ENCODE measurements at places on chromosomes 6 and 20.

GRCh38 chr20:32091888-32092346, 17.6 kb upstream of the TM9SF4 start:
- peak; percentile 53 for DNase-seq

DNA sequence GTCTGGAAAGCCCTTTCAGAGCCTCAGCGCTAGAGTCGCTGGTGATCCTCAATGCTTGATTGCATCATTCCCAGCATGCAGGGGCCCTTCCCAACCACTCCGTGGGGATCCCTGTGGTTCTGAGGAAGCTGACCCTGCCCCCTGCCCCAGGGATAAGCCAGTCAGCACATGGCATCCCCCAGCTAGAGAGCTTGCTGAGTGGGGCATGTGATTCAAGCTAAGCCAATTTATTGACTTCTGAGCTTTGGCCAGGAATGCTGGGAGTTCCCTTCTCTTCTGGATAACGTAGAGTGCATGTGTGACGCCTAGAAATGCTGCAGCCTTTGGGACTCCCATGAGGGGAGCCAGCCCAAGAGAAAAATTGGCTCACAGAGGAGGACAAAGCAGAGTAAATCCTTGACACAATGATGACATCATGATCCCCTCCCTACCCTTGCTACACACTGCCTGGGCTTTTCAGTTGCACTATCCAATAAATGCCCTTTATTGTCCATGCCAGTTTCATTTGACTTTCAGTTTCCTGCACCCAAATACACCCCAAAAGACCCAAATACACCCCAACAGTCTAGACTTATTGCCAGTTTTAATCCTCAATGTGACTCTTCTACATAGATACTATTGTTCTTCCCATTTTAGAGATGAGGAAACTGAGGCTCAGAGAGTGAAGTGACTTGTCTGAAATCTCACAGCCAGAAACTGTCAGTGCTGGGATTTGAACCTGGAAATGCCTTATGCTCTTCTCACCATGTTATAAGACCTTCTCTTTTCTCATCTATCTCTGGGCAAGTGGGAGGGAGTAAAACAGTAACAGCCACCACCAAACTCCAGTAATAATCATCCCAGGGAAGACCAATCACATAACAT, 34.3 kb downstream of the KCNB1 start:
- DNase-seq, result no peak

DNA sequence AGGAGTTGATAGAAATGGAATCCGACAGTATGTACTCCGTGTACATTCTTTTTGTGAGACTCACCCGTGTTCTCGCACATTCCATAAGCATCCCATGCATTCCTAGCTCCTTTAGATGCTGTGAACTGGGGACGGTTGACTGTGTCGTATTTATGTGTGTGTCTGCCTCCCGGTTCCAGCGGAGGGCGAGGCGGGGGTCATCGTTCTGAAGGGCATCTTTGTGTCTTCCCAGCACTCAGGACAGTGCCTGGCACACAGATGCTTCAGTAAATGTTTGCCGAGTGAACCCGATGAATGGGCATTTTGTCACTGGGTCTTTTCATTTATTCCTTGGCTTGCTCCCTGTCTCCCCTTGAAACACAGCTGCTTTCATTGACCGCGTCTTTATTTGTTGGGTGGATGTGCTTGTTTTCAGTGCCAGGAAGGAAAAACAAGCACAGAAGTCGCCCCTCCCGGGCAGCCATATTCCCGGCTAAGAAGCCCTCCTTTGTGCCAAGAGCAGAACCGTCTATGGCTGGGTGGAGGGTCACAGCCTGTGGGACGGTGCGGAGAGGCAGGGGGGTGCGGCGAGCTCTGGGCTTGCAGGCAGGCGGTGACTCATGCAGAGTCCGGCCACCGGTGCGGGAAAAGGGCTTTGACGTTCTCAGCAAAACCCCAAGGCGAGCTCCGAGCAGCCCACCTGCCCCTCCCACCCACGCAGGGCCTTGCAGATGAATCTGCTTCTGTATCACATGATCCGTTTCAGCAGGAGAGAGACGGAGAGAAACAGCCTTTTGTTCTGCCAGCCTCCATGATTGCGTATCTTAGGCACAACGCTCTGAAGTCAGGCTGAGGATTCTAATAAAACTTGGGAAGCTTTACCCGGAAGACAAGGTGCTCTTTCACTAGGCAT, 11.2 kb upstream of the PSMG4 start:
- no peak for DNase-seq

- DNase-seq, result no peak
These were observed 116.7 kb upstream of the SLC24A3 start for GRCh38 chr20:19095762-19096161.

- DNase-seq, result no peak
These were observed 17.6 kb upstream of the IFNGR1 start for GRCh38 chr6:137236581-137237355.

DNA sequence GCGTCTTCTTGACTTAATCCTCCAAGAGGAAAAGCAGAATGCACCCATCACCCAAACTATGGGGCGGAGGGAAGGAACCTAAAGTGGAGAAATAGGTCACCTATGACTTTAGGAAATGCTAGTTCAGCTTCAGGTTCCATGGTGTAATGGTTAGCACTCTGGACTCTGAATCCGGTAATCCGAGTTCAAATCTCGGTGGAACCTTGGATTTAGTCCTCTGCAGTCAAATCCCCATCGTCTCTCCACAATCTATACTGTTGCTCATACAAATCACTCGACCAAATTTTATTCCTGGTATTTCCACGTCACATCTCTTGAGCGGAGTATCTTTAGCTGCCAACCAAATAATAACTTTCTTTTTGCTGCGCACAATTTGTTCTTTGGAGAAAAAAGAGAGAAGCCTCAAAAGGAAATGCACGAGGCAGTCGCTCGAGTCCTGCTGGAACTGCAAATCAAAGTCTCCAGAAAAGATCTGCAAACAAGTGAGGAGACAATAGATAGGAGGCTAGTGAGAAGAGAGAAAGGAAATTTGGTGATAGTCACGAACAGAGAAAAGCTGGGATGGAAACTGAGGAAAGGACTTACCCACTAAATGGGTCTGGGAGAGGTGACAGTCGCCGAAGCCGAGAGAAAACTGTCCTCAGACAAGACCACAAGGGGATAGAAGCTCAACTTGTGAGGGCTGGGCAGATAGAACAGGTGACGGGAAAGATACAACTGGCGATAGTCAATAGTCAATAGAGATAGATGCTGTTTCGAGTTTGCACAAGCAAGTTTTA, 16.6 kb downstream of the POM121L2 start:
- DNase-seq, result no peak

DNA sequence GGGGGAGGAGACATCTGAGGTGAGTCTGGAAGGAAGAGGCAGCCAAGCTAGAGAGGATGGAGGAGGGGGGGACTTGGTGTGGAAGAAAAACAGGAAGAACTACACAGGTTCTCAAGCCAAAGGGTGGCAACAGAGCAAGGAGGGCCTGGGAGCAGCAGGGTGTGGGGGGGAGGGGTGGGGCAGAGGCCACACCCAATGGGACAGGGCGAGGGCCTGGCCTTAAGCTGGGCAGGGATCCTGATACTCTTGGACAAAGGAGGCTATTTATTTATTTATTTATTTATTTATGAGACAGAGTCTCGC, 359.0 kb downstream of the ZFAND3 start:
- DNase-seq, result no peak

DNA sequence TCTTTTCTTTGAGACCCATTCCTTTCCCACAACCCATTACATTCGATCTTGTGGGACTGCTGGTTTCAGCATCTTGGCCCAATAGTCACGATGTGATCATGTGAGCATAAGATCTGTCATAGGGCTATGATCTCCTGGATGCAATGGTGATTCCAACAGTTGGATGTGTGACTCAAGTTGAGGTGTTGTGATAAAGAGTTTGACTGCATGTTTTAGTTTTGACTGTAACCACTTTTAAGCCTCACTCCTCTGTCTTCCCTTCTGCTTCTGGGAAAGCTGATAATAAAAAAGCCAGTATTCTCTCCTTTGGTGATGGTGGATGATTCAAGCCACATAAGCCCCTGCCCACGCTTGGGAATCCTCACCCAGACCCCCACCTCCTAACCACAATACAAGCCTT, 117.0 kb upstream of the ASCC3 start:
- DNase-seq, result no peak

GRCh38 chr20:38007526-38007925, 25.7 kb downstream of the TTI1 start:
- DNase-seq, result no peak

DNA sequence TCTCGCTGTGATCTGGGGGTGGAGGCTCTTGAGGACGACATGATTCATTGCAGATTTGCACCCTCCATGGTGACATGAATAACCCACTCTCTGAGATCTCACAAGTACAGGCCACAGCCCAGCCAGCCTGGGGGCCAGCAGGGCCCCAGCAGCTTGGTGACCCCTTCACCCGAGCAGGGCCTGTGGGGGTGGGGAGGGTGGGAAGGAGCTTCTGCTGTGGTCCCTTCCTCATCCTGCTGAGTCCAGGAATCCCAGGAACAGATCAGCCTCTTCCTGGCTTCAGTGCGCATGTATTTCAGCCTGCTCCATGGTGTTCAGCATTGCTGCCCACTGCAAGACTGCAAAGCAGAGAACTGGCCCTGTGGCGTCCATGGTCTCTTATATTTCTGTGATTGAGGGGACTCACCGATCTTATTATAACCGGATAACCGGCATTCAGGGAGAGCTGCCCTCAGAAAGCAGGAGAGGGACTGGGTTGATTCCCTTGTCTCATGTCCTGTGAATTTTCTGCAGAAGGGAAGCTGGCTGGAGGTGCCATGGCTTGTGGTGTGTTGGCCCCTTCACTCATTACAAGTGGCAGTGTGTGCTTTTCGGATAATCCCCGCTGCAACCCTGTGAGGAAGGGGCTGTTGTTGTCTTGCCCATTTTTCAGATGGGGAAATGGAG, 118.8 kb upstream of the FRMD1 start:
- no peak for DNase-seq

- DNase-seq, result no peak
These were observed 63.1 kb downstream of the ANKRD6 start for GRCh38 chr6:89495961-89496535.

DNA sequence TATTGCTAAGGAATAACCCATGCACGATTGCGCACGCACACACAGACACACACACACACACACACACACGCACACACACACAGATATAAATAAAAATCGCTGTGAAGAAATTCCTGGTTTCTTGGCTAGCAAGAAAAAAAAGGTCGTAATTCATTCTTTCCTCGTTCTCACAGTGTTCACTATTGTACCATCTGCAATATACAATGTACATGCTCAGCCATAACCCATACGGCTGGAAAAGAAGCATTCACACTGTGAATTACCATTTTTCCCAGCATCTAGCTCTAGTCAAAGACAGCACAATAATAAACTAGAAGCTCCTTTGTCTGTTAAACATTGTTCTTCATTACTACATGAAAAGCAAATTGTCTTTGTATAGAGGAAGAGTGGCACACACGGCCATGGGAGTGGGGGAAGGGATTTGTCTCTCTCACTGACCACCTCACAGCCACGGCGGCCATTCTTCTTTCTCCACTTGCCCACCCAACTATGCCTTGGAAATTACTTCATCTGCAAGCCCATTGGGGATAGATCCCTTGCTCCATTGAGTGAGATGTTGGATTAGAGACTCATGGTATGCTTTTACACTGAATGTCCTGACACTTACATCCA, 115.3 kb upstream of the ID4 start:
- no peak for DNase-seq

DNA sequence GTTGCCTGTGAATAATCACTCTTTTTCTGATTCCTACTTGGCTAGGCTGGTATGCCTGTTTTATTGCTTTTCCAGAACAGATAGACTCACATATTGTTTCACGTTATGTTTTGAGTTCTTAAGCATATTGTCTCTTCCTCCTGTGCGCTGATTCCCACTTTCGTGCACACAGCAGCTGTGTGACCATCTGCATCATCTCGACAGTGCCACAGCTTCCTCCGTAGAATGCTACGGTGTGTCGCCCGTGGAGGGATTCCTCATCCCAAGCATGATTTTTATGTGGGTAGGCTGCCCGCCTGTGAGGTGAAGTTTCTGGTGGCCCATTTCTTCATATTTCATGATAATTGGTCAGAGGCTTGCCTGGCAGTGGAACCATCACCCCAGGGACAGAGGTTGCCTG, 31.8 kb downstream of the PLCB4 start:
- no peak for DNase-seq

DNA sequence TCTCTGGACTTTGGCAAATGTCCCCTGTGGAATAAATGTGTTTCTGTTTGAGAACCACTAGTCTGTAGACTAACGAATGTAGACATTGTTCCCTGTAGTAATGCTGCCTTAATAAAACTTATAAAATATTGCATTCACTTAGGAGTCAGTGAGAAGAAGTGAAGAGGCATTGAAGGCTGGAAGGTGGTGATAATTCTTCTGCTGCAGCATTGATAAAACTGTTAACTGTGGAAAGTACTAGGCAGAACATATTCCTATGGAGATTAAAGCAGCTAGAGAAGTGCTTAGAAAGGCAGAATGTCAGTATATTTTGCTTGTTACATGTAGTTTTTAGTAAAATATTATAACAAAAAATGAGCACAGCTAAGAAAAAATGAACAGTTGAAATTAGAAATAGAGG, 4.8 kb downstream of the PGK2 start:
- DNase-seq, result no peak

GRCh38 chr6:40389254-40389653, 197.9 kb downstream of the LRFN2 start:
- no peak for DNase-seq

- no peak for DNase-seq
These were observed 21.7 kb downstream of the B4GALT5 start for GRCh38 chr20:49691818-49692568.

GRCh38 chr6:157513619-157514485, 132.9 kb downstream of the ZDHHC14 start:
- DNase-seq, result no peak

DNA sequence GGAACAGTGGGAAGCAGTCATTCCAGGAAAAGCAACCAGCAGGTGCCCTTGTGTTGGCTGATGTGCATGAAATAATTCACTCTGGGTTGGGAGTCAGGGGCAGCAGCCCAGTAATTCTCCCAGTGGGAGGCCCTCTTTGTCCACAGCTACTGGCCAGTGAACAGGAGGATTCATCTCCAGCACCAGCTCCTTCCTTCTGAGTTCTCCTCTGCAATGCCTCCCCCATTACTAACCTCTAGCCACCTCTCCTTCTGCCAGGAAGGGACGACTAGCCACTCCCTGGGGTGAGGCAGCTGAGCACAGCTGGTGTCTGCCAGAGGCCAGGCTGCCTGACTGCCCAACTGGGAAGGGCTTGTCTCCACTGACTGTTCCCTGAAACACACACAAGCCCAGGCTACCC, 12.5 kb upstream of the R3HDML start:
- DNase-seq, result no peak

DNA sequence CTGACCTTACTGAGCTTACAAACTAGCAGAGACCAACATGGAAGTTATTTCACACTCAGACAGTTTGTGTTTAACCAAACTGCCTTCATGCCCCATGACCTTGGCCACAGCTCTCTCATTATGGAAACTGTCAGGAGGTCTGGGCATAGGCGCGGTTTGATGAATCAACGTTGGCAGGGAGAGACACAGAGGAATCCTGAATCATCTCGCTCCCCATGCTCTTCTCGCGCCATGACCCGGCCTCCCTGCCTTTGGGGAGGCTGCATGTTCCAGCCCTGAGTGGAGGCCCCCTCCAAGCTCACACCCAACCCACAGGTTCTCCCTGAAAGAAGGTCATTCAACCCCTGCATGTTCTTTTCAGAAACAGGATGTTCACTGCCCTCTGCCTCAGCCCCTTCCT, 15.9 kb upstream of the GDAP1L1 start:
- no peak for DNase-seq
